ENCODE measurements at places on chromosomes 3 and 15. TPM values are rescaled to one million over a fixed set of nuclear protein-coding genes. Genes with fewer than 3 reads are reported as not detected.

DNA sequence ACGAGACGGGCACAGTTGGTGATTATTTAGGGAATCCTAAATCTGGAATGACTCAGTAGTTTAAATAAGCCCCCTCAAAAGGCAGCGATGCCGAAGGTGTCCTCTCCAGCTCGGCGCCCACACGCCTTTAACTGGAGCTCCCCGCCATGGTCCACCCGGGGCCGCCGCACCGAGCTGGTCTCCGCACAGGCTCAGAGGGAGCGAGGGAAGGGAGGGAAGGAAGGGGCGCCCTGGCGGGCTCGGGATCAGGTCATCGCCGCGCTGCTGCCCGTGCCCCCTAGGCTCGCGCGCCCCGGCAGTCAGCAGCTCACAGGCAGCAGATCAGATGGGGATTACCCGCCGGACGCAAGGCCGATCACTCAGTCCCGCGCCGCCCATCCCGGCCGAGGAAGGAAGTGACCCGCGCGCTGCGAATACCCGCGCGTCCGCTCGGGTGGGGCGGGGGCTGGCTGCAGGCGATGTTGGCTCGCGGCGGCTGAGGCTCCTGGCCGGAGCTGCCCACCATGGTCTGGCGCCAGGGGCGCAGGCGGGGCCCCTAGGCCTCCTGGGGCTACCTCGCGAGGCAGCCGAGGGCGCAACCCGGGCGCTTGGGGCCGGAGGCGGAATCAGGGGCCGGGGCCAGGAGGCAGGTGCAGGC, 318.0 kb downstream of the FGF12 start:
- DNase-seq: no peak
- H3K4me1 ChIP-seq: no peaks in the 10 kb centered on the region
- no peak overlapping the region for H3K27ac ChIP-seq
- H3K36me3 ChIP-seq: no peaks in the 10 kb centered on the region
- no peak overlapping the region for H3K4me3 ChIP-seq

- H3K36me3 ChIP-seq: peaks cover 1% of the 10 kb centered on the region
- no peak for DNase-seq
- no peaks in the 10 kb centered on the region for H3K4me1 ChIP-seq
- H3K27ac ChIP-seq: no peak overlapping the region
Measured at GRCh38 chr3:62376906-62377877, 3.8 kb upstream of the FEZF2 start.

DNA sequence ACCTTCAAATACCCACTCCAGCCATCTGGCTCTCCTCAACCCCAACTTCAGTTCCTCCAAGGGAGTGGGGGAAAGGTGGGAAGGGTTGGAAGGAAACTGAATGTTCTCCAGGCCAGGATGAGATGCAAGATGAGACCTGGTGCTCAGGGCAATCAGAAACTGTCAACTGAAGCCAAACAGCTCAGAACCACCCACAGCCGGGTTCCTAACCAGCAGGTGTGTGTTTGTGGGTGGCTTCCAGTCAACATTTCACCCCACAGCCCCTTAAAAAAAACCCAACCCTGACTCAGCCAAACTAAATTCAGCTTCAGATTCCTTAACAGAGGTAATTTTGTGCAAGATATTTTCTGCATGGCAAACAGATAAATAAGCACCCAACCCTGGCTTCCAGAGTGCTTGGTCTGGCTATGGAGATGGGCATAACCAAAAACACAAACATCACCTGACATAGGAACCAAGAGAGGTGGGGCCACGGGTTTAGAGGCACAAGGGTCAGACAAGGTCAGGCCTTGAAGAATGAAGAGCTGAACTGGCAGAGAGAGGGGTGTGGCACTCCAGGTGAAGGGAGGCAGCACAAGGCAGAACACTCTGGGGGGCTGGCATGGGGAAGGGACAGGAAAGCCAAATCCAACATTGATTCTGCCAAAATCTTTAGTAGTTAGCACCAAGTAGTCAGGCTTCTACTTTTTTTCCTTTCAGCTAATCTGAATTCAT, 34.7 kb downstream of the ZNF445 start:
- no peaks in the 10 kb centered on the region for H3K27me3 ChIP-seq
- peaks cover 52% of the 10 kb centered on the region for H3K36me3 ChIP-seq
- H3K4me3 ChIP-seq: peak overlapping the region; percentile 53
- peak; percentile 22 for DNase-seq

DNA sequence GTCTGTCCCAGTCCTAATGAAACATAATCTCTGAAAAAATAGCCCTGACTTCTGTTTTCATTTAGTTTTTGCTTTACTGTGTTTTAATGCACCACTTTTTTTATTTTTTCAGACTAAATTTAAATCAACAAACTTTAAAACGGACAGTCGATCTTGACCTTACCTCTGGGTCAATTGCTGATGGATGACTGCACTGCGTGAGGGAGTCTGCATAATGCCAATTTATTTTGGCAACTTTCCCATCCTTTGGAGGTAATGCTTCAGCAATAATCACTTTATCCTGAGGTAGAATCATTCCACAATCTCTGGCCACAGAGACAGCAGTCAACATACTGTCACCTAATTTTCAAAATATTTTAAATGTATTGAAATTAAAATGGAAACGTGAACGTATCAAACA, 32.5 kb upstream of the GP5 start:
- H3K4me1 ChIP-seq: no peaks in the 10 kb centered on the region
- H3K27ac ChIP-seq: no peak overlapping the region
- no peaks in the 10 kb centered on the region for H3K27me3 ChIP-seq
- DNase-seq: no peak
- no peak overlapping the region for H3K4me3 ChIP-seq

DNA sequence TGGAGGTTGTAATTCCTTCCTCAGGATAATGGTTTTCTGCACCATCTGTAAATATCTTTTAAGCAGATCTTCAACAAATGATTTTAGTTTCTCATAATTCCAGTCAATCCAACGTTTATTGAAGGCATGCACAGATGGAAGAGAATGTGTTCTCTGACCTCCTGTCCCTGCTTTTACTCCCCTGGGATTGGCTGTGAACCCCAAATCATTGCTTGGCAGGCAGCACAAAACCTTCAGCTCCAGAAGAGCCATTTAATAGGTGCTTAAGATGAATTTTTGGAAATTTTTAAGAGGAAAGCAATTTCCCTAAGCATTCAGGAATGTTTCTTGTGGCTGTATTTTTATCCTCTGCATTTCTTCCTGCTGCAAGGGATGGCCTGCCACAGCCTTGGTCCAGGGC, 25.5 kb upstream of the THSD4 start:
- H3K27me3 ChIP-seq: no peaks in the 10 kb centered on the region
- DNase-seq: no peak
- no peak overlapping the region for H3K4me3 ChIP-seq
- H3K27ac ChIP-seq: no peak overlapping the region
- H3K4me1 ChIP-seq: no peaks in the 10 kb centered on the region

- no peaks in the 10 kb centered on the region for H3K36me3 ChIP-seq
- H3K4me3 ChIP-seq: no peak overlapping the region
- no peaks in the 10 kb centered on the region for H3K4me1 ChIP-seq
- H3K27ac ChIP-seq: no peak overlapping the region
Measured at GRCh38 chr15:89002281-89002761, 85.9 kb upstream of the ABHD2 start.

DNA sequence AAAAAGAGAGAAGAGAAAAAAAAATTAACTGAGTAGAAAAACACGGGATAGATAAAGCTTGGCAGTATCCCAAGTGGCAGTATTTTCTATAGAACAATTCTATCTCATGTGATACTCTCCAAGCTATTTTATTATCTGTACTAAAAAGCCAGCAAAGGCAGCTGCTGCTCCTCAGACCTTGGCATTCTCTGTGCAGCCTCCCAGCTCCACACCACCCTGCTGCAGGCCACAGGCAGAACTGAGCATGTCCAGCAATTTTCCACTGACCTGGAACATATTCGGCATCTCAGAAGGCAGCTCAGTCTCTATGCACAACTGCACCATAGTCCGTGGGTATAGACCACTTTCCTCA, 1161.4 kb downstream of the IGSF11 start:
- DNase-seq: no peak
- H3K4me1 ChIP-seq: no peaks in the 10 kb centered on the region
- no peaks in the 10 kb centered on the region for H3K27me3 ChIP-seq
- no peak overlapping the region for H3K27ac ChIP-seq
- no peaks in the 10 kb centered on the region for H3K36me3 ChIP-seq

DNA sequence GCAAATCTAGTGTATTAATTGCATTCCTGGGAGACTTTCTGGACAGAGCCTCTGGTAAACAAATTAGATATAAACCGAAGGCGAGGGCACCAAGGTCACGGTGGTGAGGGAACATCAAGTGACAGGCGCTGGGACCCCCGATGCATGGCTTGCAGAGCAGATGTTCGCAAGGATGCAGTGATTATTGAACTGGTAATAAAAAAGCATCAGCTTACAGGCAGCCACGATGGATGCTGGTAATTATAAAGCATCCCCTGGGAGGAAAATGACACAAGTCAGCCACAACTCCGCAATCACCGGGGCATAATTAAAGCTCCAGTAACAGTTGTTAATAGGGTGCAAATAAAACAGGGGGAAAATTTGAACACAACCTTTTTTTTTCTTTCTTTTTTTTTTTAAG, 231.1 kb upstream of the DPH6 start:
- no peak overlapping the region for H3K4me3 ChIP-seq
- no peak for DNase-seq
- H3K27me3 ChIP-seq: no peaks in the 10 kb centered on the region
- no peaks in the 10 kb centered on the region for H3K36me3 ChIP-seq
- no peak overlapping the region for H3K27ac ChIP-seq
- no peaks in the 10 kb centered on the region for H3K4me1 ChIP-seq

- no peaks in the 10 kb centered on the region for H3K36me3 ChIP-seq
- no peak overlapping the region for H3K27ac ChIP-seq
- no peak for DNase-seq
- H3K4me3 ChIP-seq: no peak overlapping the region
- peaks cover 5% of the 10 kb centered on the region for H3K27me3 ChIP-seq
- no peaks in the 10 kb centered on the region for H3K4me1 ChIP-seq
Measured at GRCh38 chr15:29944925-29945324, 122.7 kb upstream of the TJP1 start.

DNA sequence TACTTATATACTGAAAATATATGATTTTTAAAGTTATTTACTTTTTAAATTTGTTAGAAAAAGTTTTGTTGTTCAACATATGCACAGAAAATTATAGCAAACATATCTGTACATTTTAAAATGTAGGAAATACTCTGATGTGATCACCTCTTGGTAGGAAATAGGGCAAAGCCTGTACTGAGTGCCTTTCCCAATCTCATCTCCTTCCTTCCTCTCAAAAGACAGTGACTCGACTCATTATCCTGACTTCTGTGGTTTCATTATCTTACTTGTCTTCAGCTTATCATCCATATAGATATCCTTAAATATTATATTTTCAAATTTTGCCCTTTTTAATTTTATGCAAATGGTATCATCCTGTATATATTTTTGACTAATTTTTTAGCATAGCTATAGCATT, 18.4 kb upstream of the ALCAM start:
- H3K4me3 ChIP-seq: no peak overlapping the region
- H3K36me3 ChIP-seq: no peaks in the 10 kb centered on the region
- no peak overlapping the region for H3K27ac ChIP-seq
- DNase-seq: no peak
- peaks cover 29% of the 10 kb centered on the region for H3K27me3 ChIP-seq
- no peaks in the 10 kb centered on the region for H3K4me1 ChIP-seq

- DNase-seq: no peak
- H3K27ac ChIP-seq: peak overlapping the region; percentile 13
- no peaks in the 10 kb centered on the region for H3K27me3 ChIP-seq
Measured at GRCh38 chr15:56205061-56205876, 38.4 kb downstream of the RFX7 start.

DNA sequence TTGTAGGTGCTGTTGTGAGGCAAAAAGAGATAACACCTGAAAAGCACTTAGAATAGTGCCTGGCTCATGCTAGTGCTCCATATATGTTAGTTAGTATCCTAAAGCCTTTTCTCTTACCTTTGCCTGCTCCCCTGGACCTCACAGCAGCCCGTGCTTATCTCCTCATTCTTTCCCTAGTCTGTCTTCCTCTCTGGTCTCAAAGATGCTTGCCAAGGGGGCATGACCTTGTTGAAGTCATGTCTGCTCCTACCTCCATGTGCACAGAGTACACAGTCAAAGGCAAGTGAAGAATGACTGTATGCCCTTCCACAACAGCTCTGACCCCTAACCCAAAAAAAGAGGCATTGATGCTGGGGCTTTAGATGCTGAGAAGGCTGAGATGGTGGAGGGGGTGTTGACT, 722 bp upstream of the CYP8B1 start:
- peaks cover 9% of the 10 kb centered on the region for H3K27me3 ChIP-seq
- no peak overlapping the region for H3K4me3 ChIP-seq
- H3K27ac ChIP-seq: no peak overlapping the region
- DNase-seq: no peak
- H3K36me3 ChIP-seq: no peaks in the 10 kb centered on the region

- no peaks in the 10 kb centered on the region for H3K36me3 ChIP-seq
- H3K27ac ChIP-seq: no peak overlapping the region
- no peaks in the 10 kb centered on the region for H3K4me1 ChIP-seq
- H3K27me3 ChIP-seq: peaks cover 3% of the 10 kb centered on the region
Measured at GRCh38 chr3:73324203-73325155, 263.0 kb downstream of the EBLN2 start.

GRCh38 chr3:24829629-24830229, 335.1 kb upstream of the THRB start:
- H3K36me3 ChIP-seq: no peaks in the 10 kb centered on the region
- no peak overlapping the region for H3K4me3 ChIP-seq
- H3K4me1 ChIP-seq: no peaks in the 10 kb centered on the region

GRCh38 chr15:85597155-85597815, 197.4 kb downstream of the KLHL25 start:
- H3K4me3 ChIP-seq: peak overlapping the region; percentile 53
- peak; percentile 21 for DNase-seq
- H3K4me1 ChIP-seq: peaks cover 52% of the 10 kb centered on the region
- no peaks in the 10 kb centered on the region for H3K27me3 ChIP-seq
- peak overlapping the region; percentile 41 for H3K27ac ChIP-seq

DNA sequence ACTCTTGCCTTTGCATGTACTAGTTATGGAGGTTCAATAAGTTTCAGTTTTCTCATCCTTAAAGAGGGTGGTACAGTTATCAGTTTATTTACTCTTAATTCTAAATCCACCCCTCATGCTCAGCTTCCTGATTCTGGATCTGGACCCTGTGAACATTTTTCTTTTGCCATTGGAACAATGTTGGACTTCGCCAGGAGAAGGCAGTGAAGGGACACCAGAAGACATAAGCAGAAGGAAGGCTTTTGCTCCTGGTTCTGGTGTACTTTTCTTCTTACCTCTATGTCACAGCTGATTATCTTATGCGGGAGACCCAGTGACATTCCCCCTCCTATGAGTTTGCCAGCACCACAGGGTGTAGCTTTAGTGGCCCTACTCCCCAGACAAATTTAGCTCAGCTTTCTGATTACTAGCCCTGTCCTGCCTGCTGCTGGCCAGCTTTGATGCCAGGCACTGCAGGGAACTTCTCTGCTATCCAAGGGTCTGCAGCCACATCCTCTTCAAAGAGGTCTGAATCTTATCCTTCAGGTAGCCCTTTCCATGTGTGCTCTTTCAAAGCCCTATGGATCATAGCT, 466.3 kb upstream of the EPHA3 start:
- H3K4me3 ChIP-seq: no peak overlapping the region
- no peak for DNase-seq
- H3K4me1 ChIP-seq: no peaks in the 10 kb centered on the region
- no peaks in the 10 kb centered on the region for H3K27me3 ChIP-seq

KLF15 gene
- 0.08 TPM for total RNA-seq

NAALADL2 gene
- not detected for total RNA-seq

B3GNT5 gene
- 17.0 TPM for total RNA-seq

CCR8 gene
- 8.9 TPM for total RNA-seq

SLC28A1 gene
- total RNA-seq: not detected

MRPS11 gene
- total RNA-seq: 78.0 TPM

CCR9 gene
- total RNA-seq: not detected
